Naive thymus-derived CD4-positive, alpha-beta T cell (primary cell): ENCODE measurements at places on chromosomes 3 and 15. TPM values are rescaled to one million over a fixed set of nuclear protein-coding genes. Genes with fewer than 3 reads are reported as not detected.

Gene FBN1
- 0.27 TPM for total RNA-seq

DNA sequence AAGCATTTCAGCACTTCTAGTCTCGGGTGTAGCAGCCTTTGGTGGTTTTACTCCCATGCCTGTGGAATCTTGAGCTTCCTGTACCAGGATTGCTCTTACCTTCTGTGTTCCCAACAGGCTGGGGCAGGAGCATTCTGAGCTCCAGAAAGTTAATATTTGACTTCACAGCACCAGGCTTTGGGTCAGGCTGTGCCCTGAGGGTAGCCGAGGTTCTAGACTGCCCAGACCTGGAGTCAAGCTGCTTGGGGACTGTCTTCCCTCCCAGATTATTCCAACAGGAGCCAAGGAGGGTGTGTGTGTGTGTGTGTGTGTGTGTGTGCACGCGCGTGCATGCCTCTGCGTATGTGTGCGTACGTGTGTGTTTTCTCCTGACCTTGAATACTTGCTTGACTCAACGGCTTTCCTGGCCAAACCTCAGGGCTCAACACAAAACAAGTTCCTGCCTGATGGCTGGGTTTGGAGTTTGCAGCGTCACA, 94.8 kb downstream of the FLNB start:
- no peak overlapping the region for H3K4me3 ChIP-seq
- no peaks in the 10 kb centered on the region for H3K27me3 ChIP-seq
- no peaks in the 10 kb centered on the region for H3K4me1 ChIP-seq
- no peak for DNase-seq
- no peaks in the 10 kb centered on the region for H3K36me3 ChIP-seq

DNA sequence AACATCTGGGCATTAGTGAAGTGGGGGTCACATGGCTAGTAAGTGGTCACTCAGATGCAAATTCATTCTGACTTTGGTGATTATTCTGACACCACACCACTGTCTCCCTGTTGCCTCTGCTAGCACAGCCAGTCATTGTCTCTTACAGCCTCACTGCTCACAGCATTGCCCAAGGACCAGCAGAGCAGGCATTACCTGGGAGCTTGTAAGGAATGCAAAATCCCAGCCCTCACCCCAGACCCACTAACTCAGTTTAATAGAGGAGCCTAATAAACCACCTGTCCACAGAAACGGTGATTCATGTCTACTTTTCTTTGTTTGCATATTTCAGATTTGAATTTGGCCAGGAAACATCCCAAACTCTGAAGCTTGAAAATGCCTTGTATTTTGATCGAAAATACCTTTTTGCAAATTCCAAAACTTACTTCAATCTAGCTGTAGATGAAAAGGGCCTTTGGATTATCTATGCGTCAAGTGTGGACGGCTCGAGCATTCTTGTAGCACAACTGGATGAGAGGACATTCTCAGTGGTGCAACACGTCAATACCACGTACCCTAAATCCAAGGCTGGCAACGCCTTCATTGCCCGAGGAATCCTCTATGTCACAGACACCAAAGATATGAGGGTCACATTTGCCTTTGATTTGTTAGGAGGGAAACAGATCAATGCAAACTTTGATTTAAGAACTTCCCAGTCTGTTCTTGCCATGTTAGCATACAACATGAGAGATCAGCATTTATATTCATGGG, 62.7 kb downstream of the GLDN start:
- H3K27ac ChIP-seq = no peak overlapping the region
- H3K36me3 ChIP-seq = no peaks in the 10 kb centered on the region
- no peaks in the 10 kb centered on the region for H3K4me1 ChIP-seq
- no peaks in the 10 kb centered on the region for H3K27me3 ChIP-seq
- no peak overlapping the region for H3K4me3 ChIP-seq

- H3K27me3 ChIP-seq = peaks cover 5% of the 10 kb centered on the region
- H3K4me3 ChIP-seq = no peak overlapping the region
- no peak for DNase-seq
These were observed 2.4 kb downstream of the IGF2BP2 start for GRCh38 chr3:185822221-185823000.
